ENCODE measurements at places on chromosomes 1 and 21.

DNA sequence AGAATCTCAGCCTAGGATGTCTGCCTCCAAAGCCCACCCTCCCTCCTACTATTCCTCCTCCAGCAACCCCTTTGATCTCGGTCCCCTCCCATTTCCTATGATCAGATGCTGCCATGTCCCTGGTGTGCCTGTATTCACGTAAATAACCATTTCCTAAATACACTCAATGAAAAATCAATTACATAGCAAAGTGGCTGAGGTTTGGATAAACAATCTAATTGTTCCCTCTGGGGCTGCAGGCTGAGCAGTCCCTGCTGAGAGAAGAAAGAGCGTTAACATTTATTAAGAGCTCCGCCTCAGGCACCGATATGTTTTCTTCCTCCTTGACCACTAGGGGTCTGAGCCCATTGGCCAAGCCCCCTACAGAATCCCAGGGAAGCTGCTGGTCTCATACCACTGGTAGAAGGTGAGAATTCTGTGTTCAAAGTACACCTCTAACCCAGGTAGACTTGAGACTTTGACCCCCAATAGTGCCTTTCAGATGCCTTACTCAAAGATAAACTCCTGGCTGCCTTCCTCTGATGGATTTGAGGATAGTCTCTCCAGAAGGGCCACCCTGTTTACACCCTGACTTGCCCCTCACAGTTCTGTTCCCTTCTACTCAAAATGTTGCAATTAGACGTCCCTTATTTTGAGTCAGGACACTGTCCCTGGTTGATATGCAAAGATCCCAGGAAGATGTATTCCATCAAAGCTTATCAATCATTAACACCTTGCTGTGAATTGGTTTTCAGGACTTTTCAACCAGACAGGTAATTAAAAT is 33.9 kb upstream of the CAMK1G start:
- DNase-seq = peak; percentile 78

- no peak for DNase-seq
Measured at GRCh38 chr1:232865102-232865931, 60.1 kb downstream of the MAP10 start.

- no peak for DNase-seq
Measured at GRCh38 chr1:14080653-14081052, 380.7 kb downstream of the PRDM2 start.

DNA sequence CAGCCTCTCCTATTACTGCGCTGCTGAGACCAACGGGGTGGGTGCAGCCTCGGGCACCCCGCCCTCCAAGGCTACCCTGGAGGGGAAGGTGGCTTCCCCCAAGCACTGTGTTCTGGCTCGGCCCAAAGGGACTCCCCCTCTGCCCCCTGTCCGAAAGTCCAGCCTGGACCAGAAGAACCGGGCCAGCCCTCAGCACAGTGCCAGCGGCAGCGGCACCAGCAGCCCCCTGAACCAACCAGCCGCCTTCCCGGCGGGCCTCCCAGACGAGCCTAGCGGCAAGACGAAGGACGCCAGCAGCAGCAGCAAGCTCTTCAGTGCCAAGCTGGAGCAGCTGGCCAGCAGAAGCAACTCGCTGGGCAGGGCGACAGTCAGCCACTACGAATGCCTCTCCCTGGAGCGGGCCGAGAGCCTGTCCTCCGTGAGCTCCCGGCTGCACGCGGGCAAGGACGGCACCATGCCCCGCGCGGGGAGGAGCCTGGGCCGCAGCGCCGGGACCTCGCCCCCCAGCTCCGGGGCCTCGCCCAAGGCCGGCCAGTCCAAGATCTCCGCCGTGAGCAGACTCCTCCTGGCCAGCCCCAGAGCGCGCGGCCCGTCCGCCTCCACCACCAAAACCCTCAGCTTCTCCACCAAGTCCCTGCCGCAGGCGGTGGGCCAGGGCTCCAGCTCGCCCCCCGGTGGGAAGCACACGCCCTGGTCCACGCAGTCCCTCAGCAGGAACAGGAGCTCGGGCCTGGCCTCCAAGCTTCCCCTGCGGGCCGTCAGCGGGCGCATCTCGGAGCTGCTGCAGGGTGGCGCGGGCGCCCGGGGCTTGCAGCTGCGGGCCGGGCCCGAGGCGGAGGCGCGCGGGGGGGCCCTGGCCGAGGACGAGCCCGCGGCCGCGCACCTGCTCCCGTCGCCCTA is 533.1 kb downstream of the KIF26B start:
- peak; percentile 51 for DNase-seq

DNA sequence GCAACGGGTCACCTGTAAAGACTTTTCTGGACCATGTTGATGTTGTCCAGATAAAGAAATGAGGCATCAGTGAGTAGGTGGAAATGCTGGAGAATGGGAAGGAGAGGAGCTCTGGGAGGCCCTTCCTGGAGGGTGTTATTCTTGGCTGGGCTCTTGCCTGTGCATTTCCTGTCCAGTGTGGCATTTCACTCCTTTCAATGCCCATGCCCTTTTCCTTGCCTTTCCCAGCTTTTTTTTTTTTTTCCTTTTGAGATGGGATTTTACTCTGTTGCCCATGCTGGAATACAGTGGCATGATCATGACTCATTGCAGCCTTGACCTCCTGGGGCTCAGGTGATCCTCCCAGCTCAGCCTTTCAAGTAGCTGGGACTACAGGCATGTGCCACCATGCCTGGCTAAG is 11.8 kb downstream of the NOS1AP start:
- peak; percentile 45 for DNase-seq

GRCh38 chr1:181021811-181022434 is 747 bp downstream of the STX6 start:
- peak; percentile 93 for DNase-seq

GRCh38 chr1:58848818-58849411 is 65.1 kb upstream of the JUN start:
- DNase-seq = peak; percentile 78

- DNase-seq = no peak
Measured at GRCh38 chr1:71784241-71784640, 498.1 kb downstream of the NEGR1 start.

DNA sequence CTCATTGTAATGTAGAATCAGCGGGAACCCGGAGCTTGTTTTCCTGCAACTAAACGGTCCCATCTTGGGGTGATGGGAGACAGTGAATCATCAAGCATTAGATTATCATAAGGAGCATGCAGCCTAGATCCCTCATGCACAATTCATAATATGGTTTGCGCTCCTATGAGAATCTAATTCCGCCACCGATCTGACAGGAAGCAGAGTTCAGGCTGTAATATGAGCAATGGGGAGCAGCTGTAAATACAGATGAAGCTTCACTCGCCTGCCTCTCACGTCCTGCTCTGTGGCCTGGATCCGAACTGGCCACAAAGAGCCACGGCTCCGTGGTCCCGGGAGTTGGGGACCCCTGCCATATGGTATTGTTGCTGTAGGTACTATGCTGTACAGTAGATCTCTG is 1.6 kb downstream of the IFI44 start:
- DNase-seq = no peak

GRCh38 chr1:8477166-8477982 is 159.5 kb downstream of the SLC45A1 start:
- DNase-seq = no peak

- DNase-seq = no peak
Measured at GRCh38 chr1:99465176-99465900, 180.6 kb upstream of the PALMD start.

- DNase-seq = peak; percentile 50
Measured at GRCh38 chr1:117162816-117163215, 41.3 kb upstream of the TRIM45 start.

DNA sequence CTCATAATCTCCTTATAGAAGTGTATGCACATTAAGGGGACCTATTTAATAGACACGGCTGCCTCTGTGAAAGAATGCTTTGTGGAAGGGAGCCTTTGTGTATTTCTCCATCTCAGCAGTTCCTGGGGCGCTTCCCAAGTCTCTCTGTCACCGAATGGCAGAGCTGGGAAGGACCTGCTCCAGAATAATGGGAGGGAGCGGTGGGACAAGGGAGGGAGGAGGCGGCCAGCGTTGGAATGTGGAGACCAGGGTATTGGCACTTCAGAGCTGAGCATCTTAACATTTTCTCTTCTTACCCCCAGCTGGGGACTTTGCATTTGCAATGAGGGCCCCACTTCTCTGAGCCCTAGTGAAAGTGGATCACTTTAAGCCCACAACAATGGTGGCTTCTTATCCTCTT is 23.9 kb downstream of the CACHD1 start:
- DNase-seq = no peak

DNA sequence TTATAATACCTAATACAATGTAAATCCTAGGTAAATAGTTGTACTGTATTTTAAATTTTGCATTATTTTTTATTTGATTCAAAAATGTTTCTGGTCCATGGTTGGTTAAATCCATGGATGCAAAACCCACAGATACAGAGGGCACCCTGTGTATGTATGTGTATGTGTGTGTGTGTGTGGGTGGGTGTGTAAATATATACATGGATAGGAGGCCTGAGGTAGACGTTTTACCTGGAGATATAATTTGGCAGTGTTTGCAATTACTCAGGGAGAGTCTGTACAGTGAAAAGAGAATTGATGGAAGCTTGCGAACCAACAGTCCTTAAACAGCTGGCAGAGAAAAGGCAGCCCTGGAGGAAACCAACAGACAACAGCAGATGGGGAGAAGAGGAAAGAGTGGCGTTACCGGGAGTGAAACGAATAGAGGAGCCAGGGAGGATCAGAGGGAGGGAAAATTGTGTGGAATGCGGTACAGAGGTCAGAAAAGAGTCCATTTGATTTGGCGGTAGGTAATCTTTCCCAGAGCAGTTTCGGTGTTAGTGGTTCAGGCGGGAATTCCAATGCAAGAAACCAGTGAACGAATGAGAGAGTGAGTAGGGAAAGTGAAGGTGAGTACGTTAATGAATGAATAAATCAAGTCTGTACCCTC is 47.9 kb upstream of the NBL1 start:
- peak; percentile 70 for DNase-seq

DNA sequence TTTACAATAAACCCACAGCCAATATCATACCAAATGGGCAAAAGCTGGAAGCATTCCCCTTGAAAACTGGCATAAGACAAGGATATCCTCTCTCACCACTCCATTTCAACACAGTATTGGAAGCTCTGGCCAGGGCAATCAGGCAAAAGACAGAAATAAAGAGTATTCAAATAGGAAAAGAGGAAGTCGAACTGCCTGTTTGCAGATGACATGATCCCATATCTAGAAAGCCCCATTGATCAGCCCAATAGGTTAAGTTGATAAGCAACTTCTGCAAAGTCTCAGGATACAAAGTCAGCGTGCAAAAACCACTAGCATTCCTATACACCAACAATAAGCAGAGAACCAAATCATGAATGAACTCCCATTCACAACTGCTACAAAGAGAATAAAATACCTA is 235.5 kb downstream of the DPYD start:
- no peak for DNase-seq

DNA sequence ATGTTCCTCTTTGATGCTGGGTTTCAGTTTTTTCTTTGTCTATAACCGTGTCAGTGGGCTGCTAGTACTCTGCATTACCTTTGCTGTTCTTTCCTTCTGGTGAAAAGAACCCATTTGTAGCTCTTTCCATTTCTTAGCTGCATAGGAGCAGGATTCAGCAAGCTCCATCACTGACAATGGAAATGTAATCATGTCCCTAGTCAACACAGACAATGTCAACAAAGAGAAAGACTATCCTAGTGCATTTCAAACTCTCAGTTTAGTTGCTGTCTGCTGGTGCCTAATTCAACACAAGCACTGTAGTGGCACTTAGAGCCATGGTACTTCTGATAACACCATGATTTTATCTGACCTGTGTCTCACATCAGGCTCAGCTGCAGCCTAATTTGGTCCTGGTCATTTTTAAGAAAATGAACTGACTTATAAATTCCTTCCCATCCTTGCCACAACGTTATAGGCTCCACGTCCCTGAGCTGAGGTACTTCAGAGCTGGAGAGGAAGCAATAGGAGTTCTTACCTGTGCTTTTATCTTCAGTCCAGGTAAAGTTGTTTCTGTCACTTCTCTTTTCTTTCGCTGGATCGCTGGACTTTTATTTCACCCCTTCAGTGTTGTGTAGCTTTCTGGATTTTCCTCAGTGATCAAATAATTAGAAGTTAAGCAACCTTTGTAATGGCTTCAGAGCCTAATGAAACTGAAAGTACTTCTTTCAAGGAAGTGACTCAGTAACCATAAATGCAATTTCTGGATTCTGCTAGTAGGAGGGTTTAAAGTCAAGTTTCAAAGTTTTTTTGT is at the start of gene GBP3:
Gene GBP3, minus strand, starts transcription at position 700 of the 793 bp plus-strand sequence. CDS start 2,145 bp downstream, outside the sequence.
- DNase-seq = peak; percentile 42

DNA sequence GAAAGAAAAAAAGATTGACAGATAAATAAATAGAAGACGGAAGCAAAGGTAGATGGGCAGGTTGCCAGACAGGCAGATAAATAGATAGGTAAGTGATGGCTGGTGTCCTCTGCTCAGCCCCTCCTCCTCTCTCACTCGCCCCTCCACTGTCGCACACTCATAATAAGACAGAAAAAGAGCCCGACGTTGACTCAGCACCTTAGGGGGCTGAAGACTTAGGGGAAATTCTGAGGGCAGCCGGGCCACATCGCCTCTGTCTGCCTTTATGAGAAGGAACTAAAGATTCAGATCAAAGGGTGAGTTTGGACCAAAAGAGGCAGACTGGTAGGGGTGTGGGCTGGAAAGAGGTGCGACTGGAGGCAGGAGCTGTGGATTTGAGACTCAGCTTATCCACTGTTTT is 158.1 kb upstream of the IGSF21 start:
- no peak for DNase-seq

DNA sequence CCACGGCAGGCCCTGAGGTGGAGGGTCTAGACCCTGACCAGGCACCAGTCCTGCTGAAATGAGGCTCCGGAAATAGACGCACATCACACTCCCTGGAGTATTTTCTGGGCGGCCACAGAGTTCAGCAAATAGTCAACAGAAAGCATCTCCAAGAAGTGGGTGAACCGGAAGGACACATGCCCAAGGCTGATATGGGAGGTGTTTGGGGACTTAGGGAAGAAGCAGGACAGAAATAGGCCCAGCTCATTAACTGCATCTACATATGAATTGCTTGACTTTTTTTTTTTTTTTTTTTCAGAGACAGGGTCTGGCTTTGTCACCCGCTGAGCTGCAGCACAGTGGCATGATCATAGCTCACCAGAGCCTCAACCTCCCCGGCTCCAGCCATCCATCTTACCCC is 36.5 kb upstream of the GPR157 start:
- DNase-seq = no peak

DNA sequence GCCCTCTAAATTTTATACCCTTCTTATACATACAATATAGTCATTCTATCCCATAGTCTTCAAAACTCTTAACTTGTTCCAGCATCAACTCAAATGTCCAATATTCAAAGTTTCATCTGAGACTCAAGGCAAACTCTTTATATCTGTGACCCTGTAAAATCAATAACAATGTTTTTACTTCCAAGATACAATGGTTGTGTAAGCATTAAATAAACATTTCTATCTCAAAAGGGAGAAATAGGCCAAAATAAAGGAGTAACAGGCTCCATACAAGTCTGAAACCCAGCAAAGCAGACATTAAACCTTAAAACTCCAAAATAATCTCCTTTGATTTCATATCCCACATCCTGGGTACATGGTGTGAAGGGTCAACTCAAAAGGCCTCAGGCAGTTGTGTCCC is 1299.1 kb downstream of the MRPL39 start:
- no peak for DNase-seq

- peak; percentile 17 for DNase-seq
Measured at GRCh38 chr21:45592208-45592619, 50.0 kb upstream of the SLC19A1 start.

- DNase-seq = no peak
Measured at GRCh38 chr1:188194916-188195315, 1366.2 kb downstream of the PLA2G4A start.

GRCh38 chr1:3049164-3049563 is 19.8 kb upstream of the PRDM16 start:
- DNase-seq = no peak

- DNase-seq = no peak
Measured at GRCh38 chr1:225601902-225602589, 50.9 kb downstream of the ENAH start.

All from NCI-H69 (cell line).